ENCODE measurements at places on chromosomes 5 and 9.

- no peak for DNase-seq
Observed at GRCh38 chr5:176474476-176474875, 26.3 kb downstream of the FAF2 start.

DNA sequence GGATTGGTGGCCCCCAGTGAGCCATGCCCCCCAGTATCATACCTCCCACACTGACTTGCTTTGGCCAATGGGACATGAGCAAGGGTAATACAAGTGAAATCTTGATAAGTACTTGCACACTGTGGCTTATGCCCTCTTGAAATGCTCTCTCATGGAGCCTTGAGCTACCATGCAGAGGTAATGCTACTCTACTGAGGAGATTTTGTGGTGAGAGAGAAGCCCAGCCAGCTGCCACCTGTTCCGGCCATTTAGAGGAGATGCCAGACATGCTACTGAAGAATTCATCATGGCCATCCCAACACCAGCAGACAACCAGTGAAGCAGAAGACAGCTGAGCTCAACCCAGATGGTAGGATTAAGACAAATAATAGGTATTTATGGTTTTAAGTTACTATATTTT lies 299.5 kb downstream of the MEF2C start:
- no peak for DNase-seq

DNA sequence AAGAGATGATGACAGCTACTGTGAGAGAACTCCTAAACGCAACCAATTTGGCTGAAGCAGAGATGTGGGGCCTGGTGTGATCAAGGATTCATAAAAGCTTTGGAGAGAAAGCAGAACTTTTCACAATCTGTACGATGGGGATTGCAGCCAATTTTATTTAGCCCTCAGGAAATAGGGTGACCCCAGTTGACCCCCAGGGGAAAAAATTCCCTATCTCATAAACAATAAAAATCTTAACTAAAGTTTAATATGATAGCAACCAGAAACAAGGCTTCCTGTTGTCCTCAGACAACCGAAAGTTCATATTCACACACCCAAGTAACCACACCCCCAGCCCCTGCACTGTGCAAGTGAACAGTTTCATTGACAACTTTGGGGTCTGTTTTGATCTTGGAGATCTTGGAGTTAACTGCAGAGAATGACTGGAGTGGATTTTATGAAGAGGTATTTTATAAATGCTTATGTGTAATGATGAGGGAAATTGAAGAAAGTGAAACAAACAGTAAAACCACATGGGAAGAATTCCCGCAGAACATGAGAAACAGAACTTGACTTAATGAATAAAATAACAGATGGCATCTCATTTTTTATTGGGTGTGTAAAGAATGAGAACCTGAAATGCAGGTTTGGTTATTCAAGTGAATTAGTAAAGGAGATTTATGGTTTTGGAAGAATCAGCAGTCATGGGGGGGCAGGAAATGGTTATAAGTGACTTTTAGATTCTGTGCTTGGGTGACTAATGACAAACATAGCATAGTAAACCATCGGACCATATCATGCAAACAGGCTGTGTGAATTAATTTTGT lies 94.5 kb downstream of the PDE4D start:
- DNase-seq: peak; percentile 24

DNA sequence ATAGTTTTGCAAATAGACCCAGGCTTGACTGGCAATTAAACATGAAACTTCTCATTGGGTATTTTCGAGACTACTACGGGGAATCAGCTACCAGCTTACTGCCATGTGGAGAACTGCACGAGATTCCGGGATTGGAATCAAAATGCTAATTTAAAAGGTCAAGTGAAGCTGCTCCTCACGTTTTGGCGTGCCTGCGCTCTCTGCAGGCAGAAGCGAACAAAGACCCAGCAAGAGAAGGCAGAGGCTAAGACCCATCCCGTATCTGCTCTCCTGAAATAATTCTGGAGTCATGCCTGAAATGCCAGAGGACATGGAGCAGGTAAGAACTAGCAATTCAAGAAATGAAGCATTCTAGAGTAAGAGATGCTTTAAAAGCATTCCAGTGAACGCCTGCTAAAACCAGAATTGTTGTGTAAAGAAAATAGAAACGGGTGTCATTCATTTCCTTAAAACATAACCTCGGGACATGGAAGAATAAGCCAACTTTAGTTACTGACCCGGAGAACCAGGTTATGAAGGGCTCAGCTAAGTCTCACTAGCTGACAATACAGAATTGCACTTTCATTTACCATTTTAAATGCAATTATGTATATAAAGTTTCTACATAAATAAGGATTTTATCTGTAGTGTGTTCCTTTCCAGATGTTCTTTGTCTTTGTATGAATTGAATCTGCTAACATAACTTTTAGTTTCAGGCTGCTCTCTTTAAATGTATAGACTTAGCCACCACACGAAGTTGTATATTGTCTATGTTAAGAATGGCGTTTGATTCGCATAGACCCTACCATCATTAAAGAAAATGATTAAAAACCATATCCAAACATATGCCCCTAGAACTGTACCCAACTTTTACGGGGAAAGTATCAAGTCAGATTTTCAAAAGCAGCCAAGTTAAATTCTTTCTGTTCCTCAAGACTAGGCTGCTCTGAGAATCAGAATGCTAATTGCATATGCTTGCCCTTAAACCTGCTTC lies 2.0 kb upstream of the MAT2B start:
- DNase-seq: peak; percentile 5

DNA sequence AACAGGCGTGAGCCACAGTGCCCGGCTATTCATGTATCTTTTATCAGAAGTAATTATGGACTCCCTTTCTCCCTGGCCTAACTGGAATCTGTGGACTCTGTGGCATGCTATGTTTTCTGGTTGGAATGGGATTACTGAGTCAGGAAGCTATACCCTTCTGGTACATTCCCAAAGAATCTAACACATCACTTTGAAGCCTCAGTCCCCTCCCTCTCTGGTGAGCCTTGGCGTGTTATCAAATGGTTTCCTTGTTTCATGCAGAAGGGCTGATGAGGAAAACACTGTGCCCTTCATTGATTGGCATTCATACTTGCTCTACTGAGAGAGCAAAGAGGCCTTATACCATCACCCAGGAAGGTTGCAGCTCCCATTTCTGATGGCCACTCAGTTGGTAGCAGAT lies 22.9 kb downstream of the C5orf15 start:
- DNase-seq: no peak

GRCh38 chr5:7816535-7816901 lies 34.4 kb downstream of the CFAP90 start:
- DNase-seq: no peak

DNA sequence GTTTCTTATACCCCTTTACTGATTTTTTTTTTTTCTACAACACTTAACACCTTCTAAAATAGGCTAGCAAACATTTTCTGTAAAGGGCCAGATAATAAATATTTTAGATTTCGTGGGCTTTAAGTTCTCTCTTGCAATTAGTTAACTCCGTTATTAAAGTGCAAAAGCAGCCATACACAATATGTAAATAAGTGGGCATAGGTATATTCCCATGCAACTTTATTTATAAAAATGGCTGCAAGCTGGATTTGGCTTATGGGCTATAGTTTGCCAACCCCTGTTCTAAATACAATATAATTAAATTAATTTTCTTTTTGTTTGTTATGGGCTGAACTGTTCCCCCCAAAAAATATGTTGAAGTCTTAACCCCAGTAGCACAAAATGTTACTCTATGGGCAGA lies 10.8 kb downstream of the IL6ST start:
- DNase-seq: no peak

DNA sequence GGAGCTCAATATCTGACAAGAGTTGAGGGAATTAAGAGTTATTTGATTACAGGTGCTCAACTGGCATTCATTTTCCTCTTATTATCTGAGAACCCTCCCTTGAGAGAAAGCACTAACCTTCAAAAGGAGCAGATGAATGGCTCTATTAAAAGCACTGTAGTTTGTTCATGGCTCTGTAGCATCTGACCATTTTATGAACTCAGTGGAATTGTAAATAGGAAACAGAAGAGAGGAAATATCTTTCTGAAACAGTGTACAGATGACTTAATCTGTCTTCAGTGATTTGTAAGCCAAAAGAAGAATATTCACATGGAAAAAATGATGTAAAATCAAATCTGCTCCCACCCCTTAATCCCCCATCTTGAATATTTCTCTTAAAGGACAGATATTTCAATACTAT lies 810.4 kb upstream of the GRAMD2B start:
- no peak for DNase-seq

DNA sequence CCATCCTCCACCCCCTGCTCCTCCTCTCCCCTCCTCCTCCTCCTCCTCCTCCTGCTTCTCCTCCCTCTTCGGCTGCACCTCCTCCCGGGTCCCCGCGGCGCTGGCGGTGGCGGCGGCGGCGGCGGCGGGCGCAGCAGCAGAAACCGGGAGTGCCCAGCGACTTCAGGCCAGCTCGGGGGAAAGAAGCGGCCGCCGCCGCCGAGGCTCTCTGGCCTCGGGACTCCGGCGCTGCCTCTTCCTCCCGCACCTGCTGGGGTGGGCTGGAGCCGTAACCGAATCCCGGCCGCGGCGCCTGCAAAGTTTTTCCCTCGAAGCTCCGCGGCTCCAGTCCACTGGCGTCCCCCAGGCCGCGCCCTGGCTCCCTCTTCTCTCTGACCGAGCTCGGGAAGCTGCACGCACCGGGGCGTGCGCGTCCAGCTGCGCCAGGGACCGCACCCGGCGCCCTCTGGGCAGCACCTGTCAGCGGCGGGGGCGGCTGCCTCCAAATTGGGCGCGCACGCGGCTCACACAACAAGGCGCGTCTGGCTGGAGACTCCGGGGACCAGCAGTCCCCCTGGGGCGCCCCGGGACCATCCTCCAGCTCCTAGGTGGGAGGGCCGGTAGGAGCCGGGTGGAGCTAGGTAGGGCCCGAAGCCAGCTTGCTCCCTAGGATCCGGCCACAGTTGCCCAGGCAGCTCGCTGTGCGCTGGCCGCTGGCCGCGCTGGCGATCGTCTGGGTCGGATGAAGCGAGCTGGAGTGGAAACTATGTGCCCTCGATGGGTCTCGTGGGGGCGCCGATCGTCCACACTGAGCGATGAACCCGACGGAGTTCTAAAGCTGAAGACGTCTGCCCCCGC lies at the start of gene MCTP1:
MCTP1 (minus strand) TSS at position 523 of the 837 bp plus-strand sequence.
- DNase-seq: no peak

DNA sequence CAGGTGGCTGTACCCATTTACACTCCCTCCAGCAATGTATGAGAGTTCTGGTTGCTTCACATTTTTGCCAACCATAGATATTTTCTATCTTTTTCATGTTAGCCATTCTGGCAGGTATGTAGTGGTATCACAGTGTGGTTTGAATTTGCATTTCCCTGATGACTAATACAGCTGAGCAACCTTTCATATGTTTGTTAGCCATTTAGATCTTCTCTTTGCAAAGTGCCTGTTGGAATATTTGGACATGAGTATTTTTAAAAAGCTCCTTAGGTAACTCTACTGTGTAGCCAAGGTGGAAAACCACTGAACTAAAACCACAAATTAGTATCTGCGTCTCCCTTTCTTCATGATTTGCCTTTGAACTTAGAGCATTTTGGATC lies 31.9 kb downstream of the IRF1 start:
- no peak for DNase-seq

- no peak for DNase-seq
Observed at GRCh38 chr5:62717301-62717933, 138.8 kb downstream of the LRRC70 start.

DNA sequence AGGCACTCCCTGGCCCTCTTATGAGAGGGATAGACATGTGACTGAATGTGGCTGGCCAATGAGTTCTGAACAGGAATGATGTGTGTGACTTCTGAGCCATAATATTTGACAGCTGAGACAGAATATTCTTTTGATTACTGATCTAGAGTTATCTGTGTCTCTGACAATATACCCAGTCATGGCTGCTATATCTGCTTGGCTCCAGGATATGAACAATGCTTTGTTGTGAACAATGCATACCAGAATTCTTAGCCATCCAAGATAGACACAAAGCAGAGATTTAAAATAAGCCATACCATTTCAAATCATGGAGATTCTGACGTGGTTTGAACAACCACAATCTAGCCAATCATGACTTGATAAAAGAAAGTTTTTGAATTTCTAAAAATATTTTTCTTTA lies 840.3 kb upstream of the SEMA6A start:
- DNase-seq: no peak

DNA sequence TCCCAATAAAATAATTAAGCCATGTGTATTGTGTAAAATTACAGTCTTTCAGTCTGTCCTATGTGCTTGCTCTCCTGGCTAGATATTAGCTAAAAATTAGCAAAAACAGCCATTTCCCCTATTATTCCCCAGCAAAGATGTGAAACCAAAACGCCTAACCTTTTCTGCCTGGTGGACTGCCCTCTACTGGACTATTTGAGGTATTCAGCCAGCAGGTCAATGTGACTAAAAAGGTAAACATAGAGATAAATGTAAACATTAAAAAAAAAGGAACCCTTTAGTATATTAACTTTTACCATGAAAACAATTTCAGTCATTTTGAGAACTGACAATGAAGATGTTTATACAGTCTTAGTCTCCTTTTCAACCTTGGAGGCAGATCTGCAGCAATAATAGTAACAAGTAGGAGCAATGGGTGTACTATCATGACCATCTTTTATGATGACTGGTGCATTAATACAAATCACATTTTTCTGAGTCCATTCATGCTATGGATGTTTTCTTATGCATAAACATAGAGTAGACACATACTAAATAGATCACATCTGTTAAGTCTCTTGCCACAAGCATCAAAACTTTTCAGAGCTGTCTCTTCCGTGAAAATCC lies 10.1 kb downstream of the ATG12 start:
- peak; percentile 10 for DNase-seq

DNA sequence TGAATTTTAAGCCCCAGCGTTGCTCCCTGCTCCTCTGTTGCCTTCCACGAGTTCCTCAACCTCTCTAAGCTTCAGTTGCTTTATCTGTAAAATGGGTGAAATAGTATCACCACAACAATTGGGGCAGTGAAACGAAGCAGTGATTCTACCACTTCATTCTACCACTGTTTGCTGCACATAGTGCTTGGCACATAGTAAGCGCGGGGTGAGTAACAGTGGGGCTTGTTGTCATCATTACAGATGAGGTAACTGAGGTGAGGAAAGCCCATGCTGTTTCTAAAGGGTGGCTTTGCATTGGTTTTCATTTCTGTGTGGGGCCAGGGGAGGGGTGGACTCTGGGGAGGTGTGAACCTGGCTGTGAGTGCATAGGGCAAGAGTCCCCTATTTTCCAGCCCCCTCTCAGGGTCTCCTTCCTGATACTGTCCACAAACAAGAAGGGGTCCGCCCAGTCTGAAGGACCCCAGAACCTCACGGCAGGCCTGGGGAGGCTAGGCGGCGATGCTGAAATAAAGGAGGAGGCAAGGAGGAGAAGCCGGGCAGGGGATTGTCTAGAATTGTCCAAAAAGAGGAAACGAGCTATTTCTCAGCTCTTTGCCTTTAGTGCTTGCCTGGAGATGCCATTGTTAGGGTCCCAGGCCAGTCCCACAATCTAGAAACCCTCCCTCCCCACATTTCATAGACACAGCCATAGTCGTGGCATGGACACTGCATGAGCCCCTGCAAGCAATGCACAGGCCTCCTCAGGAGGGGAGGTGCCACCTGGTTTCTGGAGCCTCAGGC lies 65.6 kb downstream of the IL6ST start:
- no peak for DNase-seq

GRCh38 chr9:103997856-103998370 lies 96.2 kb upstream of the SMC2 start:
- DNase-seq: no peak

GRCh38 chr9:130707225-130707976 lies 13.8 kb downstream of the EXOSC2 start:
- DNase-seq: peak; percentile 62

Data from NCI-H774 (cell line).